ENCODE measurements at places on chromosomes 7 and 10.

DNA sequence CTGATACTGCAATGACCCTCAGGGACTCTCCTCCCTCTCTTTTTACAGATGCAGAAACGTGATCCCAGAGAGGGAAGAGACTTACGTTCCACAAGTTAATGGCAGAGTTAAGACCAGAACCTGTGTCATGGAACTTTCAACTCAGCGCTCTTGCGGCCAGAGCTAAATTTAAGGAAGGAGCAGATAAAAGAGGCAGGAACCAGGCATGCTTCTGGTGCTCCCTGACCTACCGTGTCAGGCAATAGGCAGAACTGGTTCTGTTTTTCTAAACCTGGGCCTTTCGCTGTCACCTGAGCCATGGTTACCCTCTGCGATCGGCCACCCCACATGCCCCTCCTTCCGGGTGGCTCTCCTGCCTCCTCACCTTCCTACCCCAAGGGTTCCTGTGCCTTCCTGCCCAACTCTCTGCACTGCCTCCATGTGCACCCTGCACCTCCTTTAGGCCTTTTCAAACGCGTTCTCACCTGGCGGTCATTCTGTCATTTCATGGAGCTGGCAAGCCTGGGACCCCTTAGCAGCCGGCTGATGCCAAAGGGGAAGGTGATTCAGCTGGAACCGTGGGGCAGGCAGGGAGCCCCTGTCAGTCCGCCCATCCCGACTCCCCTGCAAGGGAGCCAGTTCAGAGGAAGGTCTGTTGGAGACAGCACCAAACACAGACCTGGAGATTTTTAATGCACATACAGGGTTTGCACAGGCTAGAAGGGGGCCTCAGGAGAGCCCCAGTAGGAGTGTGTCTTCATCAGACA lies 7.7 kb upstream of the GBX1 start:
- no peak for DNase-seq

DNA sequence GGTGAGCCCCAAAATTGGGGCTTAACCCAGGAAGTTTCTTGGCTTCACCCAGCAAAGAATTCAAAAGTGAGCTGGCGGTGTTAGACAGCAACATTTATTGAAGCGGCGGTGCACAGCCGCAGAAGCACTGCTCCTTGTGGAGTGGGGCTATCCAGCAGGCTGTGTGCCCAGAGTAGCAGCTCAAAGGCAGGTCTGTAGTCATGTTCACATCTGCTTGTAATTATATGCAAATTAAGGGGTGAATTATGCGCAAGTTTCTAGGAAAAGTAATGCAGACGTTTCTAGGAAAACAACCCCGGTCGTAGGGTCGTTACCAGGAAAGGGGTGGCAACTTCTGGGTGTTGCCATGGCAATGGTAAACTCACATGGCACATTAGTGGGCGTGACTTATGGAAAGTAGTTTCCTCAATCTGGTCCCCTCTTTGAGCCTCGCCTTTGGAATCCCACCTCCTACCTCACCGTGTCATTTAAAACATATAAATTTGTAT lies 13.7 kb upstream of the KBTBD2 start:
- DNase-seq, result peak; percentile 42

GRCh38 chr10:84427903-84428650 lies 99.7 kb downstream of the CCSER2 start:
- DNase-seq, result no peak

- DNase-seq, result no peak
Observed at GRCh38 chr7:99381664-99382075, 7.1 kb downstream of the ARPC1B start.

- no peak for DNase-seq
Observed at GRCh38 chr10:24561453-24561852, 162.2 kb downstream of the ARHGAP21 start.

DNA sequence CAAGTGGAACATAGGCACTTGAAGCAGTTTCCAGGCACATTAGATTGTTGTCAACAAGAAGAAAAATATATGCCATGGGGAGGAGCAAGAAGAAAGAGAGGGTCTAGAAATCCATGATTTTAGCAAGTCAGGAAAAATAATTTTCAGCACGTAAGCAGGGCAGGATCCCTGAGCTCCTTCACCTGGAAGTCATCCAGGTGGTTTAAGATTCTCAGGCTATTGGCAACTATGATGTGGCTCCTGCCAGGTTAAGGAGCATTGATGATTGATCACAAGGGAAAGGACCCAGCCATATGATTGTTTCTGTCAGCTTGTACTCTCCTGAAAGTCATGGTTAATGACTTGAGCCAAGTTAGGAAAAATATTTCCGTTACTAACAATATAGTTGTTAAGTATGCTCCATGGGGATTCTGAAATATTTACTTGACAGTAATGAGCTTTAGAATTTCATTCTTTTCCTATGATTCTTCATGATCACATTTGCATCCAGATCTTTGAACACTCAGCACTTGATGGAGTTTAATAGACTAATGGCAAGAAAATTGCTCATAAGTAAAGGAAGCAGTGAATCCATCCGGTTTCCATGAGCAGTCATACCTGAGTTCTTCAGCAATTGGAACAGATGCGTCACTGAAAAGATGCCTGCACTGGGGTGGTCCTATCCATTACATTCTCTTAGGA lies 209.1 kb downstream of the BICC1 start:
- DNase-seq, result no peak

DNA sequence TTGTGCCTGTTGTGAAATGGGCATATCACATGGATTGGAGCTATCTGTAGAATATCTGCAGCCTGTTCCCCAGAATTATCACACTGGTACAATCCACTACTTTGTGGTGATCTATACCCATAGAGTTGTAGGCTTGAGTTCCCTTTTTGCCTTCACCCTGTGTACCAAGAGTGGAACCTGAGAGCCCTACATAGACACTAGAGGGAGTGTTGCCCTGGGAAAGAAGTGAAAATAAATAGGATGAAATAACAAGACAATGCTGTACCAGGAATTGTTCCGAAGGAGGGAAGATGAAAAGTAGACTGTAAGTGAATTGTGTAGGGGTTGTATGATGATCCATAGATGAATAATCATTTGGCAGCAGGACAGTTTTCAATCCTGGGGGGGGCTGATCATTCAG lies 9.0 kb downstream of the SORCS3 start:
- no peak for DNase-seq

- no peak for DNase-seq
Observed at GRCh38 chr7:17506596-17506995, 208.1 kb downstream of the AHR start.

DNA sequence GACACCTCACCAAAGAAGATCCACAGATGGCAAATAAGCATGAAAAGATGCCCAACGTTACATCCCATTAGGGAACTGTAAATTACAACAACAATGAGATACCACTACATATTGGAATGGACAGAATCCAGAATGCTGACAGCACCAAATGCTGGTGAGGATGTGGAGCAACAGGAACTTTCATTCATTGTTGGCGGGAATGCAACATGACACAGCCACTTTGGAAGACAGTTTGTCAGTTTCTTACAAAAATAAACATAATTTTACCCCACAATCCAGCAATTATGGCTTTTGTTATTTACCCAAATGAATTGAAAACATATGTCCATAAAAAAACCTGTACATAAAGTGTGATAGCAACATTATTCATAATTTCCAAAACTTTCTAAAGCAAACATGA lies 176.8 kb downstream of the C7orf25 start:
- DNase-seq, result no peak

DNA sequence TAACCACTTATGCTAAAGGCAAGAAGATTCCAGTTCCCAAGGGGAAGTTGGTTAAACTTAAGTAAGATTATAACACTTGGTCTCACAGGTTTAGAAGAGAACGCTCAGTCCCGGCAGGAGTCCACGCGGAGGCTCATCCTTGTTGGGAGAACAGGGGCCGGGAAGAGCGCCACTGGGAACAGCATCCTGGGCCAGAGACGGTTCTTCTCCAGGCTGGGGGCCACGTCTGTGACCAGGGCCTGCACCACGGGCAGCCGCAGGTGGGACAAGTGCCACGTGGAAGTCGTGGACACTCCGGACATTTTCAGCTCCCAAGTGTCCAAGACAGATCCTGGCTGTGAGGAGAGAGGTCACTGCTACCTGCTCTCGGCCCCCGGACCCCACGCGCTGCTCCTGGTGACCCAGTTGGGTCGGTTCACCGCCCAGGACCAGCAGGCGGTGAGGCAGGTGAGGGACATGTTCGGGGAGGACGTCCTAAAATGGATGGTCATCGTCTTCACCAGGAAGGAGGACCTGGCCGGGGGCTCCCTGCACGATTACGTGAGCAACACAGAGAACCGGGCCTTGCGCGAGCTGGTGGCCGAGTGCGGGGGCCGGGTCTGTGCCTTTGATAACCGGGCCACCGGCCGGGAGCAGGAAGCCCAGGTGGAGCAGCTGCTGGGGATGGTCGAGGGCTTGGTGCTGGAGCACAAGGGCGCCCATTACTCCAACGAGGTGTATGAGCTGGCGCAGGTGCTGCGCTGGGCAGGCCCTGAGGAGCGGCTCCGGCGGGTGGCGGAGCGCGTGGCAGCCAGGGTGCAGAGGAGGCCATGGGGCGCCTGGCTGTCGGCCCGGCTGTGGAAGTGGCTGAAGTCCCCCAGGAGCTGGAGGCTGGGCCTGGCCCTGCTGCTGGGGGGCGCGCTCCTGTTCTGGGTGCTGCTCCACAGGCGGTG lies 3.8 kb downstream of the GIMAP1 start:
- DNase-seq, result no peak

DNA sequence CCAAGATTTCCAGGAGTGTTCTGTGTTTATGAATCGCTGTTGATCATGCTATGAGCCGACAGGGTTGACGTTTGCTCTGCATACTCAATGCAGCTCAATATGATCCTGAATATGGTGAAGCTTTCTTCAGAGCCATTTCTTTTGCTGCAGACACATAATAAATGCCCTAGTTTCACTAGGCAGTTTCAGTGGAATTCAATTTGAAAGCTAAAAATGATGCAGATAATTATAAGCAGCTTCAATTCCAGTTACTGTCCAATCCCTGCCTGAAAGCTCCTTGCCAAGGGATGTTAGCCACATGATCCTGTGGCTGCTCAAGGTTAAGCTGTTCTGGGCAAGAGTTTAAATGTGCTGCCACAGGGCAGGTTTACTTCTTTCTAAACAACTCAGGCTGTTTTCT lies 805.6 kb downstream of the NRG3 start:
- no peak for DNase-seq

- DNase-seq, result no peak
Observed at GRCh38 chr7:100191775-100192174, 14.1 kb downstream of the STAG3 start.

- DNase-seq, result no peak
Observed at GRCh38 chr7:106493041-106493731, 167.8 kb downstream of the CCDC71L start.

- DNase-seq, result no peak
Observed at GRCh38 chr7:141674171-141674671, 27.7 kb downstream of the DENND11 start.

GRCh38 chr10:1043532-1043995 lies 5.4 kb downstream of the IDI1 start:
- no peak for DNase-seq

- no peak for DNase-seq
Observed at GRCh38 chr7:87735360-87735759, 107.2 kb downstream of the RUNDC3B start.

- DNase-seq, result no peak
Observed at GRCh38 chr10:11005725-11006427, 11.8 kb upstream of the CELF2 start.

- no peak for DNase-seq
Observed at GRCh38 chr10:91551856-91552255, 81.0 kb downstream of the PPP1R3C start.

- peak; percentile 26 for DNase-seq
Observed at GRCh38 chr10:47165711-47166404, 134.1 kb upstream of the GDF10 start.

Measured in stimulated activated CD4-positive, alpha-beta T cell treated with anti-CD3 and anti-CD28 coated beads, Interleukin-12 subunit alpha, Interleukin-12 subunit beta, amount 100 ng/mL, for 4 hours (primary cell).